Activated T-helper 1 cell treated with anti-CD3 and anti-CD28 coated beads, Interleukin-2, amount 50 U/mL, for 16 hours (primary cell): ENCODE measurements at places on chromosomes 2 and 18.

GRCh38 chr2:161067846-161068350 lies 92.3 kb upstream of the TANK start:
- no peak for DNase-seq

- DNase-seq: no peak
Observed at GRCh38 chr18:28512357-28512756, 335.4 kb upstream of the CDH2 start.

DNA sequence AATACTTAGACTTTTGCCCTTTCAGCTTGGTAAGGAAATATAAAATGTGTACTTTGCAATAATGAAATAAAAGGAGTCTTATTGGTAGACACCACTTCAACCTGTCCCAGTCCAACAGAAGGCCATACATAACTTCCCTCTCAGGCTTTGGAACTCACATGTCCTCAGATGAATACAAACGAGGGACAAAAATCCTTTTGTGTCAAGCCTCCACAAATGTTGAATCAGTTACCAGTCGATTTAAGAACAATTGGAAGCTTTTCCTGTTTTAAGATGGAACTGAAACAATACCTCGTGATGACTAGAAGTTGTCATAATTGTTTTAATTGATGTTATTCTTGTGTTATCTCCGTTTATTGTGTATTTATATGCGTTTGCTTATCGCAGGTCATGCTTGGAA lies 385.1 kb upstream of the POU3F3 start:
- DNase-seq: no peak

GRCh38 chr18:22731398-22731797 lies 201.7 kb upstream of the RBBP8 start:
- no peak for DNase-seq

DNA sequence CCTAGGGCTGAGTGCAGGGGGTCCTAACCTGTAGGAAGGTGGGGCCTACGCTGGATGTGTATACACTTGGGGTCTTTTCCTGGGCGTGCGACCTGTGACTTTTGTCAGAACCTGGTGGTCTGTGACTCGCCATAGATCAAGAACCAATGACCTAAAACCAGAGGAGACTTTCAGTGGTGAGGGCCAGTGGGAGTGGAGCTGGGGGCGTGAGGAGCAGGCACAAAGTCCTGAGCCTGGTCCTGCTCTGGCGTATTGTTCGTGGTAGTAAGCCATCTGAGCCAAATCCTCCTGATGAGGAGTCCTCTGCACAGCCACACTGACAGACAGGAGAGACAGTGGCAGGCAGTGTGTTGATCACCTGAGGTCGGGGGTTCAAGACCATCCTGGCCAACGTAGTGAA lies 8.9 kb downstream of the INPP4A start:
- DNase-seq: no peak

GRCh38 chr18:45175511-45175910 lies 439.8 kb upstream of the SLC14A2 start:
- DNase-seq: no peak

DNA sequence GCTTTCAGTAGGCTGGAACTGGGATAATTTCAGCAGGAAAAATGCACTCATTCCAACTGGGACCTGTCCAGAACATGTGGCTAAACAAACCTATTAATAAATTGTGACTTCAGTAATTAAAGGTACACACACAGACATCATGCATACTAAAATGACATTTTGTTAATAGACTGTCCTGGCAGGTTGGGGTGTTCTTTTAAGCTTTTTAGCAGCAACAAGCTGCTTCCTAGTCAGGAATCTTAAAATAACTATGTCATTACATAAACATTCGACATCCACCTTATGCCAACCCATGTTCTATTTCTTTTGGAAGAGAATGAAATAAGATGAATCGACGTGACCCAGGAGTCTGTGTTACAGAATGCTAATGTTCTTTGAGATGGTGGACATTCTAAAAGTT lies 435.7 kb downstream of the TXNL1 start:
- no peak for DNase-seq

- no peak for DNase-seq
Observed at GRCh38 chr2:28768422-28768821, 16.8 kb downstream of the PPP1CB start.

GRCh38 chr2:207869784-207870778 lies 100.4 kb upstream of the FZD5 start:
- DNase-seq: no peak

DNA sequence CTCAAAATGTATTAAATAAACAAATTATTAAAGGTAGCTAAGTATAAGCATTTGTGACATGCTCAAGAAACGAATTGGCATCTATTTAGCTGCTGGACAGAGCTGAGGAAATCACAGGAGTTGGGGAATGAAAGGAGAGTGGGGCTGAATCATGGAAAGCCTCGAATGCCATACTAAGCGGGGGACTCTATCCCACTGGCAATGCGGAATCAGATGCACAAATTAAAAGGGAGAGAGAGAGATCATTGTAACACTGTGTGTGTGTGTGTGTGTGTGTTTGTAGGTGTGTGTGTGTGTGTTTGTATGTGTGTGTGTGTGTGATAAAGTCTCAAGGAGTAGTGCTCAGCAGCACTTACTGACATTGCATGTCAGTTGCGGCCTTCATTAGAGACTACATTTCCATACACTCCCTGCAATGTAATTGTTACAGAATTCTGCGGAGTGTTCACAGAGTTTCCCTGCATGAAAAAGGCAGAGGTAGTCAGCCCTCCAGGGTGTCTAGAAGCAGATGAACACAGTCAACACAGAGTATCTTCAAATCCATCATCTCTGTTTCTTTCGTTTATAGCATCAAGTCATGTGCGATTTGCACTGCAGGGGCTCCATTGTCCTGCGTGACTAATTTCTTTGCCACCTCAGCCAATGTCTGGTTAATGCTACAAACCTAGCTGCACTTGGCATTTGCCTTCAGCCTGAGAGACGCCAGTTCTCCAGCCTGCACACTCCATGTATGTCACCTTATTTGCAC lies 111.7 kb upstream of the CYRIA start:
- no peak for DNase-seq

- DNase-seq: no peak
Observed at GRCh38 chr2:73947412-73948018, 20.8 kb downstream of the DGUOK start.

GRCh38 chr18:58535340-58536201 lies 93.3 kb downstream of the ALPK2 start:
- DNase-seq: no peak

GRCh38 chr2:159088906-159089305 lies 120.5 kb downstream of the TANC1 start:
- no peak for DNase-seq
